ENCODE measurements at places on chromosomes 5 and 9.

GRCh38 chr5:35926389-35927051 is 11.9 kb downstream of the CAPSL start:
- DNase-seq = no peak

DNA sequence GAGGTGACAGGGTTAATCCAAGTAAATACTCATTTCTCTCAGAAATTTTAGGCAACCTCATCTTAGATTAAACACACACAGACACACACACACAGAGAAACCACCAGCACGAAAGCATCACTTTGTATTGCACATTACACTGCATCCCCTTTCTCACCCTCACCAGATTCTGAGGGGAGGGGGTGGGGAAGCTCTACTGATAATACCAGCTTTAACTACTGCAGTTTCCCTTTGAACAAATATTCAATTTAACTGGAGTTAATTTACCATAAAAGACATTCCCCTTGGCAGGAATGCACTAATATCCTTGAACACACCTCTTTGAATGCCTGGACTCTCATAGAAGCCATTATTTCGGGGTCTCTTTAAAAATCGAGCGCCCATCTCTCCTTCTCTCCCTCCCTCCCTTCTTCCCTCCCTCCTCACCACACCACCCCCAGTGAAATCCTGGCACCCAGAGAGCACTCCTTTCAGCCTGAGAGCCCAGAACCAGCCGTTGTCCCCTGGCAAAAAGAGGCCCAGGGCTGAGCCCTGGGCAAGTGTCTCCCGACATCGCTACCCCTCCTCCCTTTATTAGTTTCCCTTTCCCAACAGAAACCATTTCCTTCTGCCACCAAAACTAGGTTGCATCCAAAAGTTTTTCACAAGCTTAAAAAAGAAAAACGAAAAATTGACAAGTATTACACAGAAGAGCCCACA is 2.8 kb upstream of the NFIB start:
- DNase-seq = no peak

DNA sequence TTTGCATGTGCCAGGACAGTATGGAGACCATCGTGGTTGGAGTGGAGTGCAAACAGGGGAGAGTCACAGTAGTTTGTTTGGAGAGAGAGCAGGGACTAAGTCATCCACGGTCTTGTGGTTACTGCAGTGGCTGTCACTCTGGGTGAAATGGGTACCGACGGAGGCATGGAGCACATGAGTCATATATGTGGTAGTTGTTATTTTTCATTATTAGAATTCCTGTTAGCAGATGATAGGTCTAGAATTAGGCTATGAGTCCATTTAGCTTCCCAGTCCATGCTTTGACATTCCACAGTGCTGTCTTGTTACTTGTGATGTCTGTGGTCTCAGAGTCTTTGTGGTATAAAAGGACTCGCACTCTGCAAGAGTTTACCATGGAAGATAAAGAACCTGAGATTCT is 303.9 kb downstream of the DMRT2 start:
- no peak for DNase-seq

- DNase-seq = no peak
Observed at GRCh38 chr9:114464281-114465051, 40.8 kb downstream of the WHRN start.

DNA sequence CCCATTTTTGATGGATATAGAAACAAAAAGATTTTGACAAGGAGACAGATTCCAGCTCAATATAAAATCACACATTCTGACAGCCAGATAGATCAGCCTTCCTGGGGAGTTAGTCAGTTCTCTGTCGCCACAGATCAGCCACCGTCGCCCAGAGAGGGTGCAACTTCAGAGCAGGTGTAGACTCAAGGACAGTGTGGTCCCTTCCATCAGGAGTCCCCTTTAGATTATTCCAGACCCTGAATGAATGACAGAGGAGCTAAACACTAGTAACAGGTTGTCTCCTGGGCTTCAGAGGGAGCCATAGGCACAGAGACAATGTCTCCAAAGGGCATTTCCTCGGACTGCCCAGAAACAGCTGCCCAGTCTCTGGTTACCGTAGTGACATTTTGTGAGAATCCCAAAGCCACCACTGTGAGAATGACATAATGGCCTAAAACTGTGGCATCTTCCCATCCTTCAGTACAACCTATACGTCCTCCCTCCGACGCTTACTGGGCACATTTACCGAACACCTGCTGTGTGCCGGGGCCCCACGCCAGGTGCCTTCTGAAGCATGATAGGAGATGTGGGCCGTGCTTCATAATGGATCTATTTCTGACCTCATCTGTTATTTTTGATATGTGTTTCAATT is 47.4 kb upstream of the SLC2A8 start:
- no peak for DNase-seq

- DNase-seq = no peak
Observed at GRCh38 chr5:104932431-104932830, 1369.8 kb upstream of the NUDT12 start.

GRCh38 chr5:59959330-59959729 is 65.8 kb upstream of the PDE4D start:
- no peak for DNase-seq

- peak; percentile 29 for DNase-seq
Observed at GRCh38 chr5:133247881-133248624, 196.2 kb downstream of the HSPA4 start.

GRCh38 chr9:137820161-137820855 is 57.3 kb upstream of the CACNA1B start:
- DNase-seq = no peak

DNA sequence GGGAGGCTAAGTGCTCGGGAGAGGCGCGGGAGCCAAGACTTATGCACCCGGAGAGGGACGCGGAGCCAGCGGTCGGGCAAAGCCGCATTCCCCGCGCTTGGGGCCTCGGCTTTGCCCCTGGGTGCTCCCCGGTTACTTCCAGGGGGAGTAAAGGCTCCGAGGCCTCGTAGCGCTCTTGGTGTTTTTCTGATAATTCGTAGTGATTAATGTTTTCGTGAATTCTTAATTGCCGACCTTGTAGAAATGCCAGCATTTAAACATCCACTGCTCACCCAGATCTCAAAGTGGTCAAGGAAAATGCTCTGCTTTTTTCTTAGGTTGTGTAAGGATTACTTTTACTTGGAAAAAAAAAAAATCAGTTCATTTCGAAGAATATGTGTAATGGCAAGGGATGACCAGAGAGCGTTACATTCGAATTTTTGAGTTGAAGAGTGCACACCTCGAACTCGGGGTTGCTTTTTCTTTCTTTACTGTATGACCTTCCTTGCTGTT is 654 bp upstream of the TUT7 start:
- DNase-seq = peak; percentile 42

DNA sequence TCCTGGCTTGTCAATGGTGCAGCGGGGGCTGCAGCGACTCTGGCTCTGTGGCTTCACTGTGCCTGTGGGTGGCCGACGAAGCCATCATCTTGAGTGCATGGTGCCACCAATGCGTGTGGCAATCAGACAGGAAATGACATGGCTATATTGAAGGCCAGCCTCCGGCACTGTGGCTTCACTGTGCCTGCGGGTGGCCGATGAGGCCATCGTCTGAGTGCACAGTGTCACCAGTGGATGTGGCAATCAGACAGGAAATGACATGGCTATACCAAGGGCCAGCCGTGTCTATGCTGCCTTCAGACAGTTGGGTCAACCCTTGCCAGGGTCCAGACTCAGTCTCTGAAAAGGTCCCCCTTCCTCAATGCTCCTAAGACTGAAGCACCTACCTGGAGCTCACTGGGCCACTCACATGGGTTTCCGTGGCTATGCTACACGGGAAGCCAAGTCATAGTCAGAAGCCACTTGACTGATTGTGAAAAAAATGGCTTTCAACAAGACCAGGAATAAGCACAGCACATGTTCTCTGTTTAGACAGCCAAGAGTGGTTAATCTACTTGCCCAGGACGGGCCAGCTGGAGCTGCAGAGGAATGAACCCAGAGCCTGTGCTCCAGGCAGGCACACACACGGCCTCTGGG is 67.5 kb upstream of the S1PR3 start:
- no peak for DNase-seq

DNA sequence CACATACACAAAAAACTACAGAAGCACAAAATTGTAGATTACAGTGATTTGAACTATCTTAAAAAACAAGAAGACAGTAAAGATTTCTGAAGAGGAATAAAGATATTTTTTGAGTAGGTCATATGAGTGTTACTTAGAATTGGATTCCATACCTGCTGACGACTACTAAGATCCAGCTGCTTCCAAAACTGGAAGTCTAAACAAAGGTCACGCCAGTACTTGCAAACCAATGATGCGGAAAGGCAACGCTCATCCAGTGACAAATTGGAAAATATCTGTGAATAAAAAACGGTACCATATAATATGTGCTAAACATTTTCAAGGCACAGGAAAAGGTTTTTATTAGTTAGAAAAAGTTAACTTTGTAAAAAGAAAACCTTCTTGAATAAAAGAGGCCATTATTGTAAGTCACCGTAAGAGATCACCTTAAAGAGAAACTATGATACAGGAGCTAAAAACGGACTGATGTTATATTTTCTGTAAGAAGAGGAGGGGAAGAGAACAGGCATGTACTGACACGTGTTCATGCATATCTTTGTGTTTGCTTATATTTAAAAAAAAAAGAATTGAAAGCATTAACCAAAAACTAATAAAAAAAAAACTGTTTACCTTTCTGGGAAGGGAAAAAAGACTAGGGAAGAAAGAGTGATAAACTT is 14.1 kb downstream of the FBXL17 start:
- DNase-seq = no peak

DNA sequence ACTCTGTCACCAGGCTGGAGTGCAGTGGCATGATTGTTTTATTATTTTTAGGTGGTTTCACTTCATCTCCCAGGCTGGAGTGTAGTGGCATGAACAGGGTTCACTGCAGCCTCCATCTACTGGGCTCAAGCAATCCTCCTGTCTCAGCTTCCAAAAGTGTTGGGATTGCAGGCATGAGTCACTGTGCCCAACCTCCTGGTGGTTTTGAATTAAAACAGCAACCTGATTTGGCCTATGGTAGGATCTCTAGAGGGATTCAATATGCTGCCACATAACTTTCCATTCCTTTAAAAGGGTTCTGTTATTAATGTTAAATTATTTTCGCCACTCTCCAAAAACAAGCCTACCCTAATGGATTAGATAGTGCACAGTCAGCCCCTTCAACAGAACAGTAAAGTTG is 9.9 kb upstream of the HSPA4 start:
- DNase-seq = no peak

DNA sequence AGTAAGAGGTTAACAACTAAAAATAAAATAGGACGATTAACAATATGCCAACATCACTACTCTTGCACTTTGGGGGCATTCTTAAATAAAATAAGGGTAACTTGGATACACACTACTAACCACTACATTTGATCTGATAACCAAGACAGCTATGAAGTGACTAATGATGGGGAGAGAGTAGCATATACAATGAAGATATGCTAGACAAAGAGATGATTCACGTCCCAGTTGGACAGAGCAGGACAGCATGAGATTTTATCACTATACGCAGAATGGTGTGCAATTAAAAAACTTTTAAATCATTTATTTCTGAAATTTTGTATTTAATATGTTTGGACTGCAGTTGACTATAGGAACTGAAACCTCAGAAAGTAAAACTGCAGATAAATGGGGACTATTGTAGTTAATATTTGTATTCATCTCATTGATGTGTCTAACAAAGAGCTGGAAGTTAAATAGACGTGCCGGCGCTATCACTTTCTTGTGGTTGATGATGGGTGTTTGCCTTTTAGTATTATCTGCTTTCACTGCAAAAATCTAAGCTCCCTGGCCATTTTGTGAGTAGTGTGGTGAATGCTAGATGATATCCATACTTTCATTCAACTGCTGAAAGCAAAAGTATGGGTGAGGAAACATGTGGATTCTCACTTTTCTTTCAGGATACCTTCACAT is 18.7 kb downstream of the GIN1 start:
- DNase-seq = no peak

GRCh38 chr9:88433583-88434255 is 45.5 kb downstream of the SPIN1 start:
- no peak for DNase-seq

- no peak for DNase-seq
Observed at GRCh38 chr5:133150909-133151544, 99.2 kb downstream of the HSPA4 start.

DNA sequence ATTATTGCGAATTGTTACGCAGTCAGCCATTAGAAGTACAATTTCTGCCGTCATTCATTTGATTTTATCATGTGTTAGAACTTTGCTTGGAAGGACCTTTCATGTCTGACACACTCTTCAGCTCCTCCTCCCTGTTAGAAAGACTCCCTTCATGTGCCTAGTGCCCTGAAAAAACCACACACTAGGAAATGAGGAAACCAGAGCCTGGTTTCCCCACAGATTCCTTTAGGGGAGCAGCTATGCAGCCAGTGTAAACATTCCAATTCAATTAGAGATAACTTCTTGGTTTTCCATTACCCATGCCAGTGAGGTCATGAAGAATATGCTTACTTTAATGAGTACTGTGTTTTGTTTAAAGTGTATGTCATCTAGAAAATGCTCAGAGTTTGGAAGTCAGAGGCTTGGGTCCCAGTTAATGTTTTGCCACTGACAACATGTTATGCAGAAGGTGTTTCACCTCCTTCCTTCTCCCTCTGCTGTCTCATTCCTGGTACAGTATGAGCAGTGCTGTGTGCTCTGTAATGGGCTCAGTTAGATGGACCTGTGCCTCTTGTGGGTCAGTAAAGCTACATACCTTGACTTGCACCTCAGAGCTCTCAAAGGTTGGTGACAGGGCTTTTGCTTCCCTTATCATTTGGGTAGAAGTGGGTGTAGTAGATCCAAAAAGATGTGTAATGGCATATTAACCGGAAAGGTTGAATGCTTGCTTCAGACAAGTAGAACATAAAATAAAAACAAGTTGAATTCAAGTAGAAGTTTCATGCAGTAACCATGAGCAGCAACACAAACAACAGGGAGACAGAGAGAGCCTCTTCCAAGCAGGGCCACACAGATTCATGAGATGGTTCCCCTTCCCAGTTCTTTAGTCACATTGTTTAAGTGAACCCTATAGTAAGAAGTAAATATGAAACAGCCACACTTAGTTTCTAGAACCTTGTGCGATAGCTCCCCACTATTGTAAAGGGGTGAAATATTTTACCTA is 52.6 kb upstream of the TNFAIP8 start:
- no peak for DNase-seq

GRCh38 chr5:170252720-170253350 is 20.1 kb downstream of the C5orf58 start:
- no peak for DNase-seq

- no peak for DNase-seq
Observed at GRCh38 chr9:35774907-35775635, 16.3 kb upstream of the NPR2 start.

- DNase-seq = no peak
Observed at GRCh38 chr9:115291841-115292240, 173.9 kb upstream of the TNC start.

- no peak for DNase-seq
Observed at GRCh38 chr5:68200288-68200687, 15.3 kb upstream of the PIK3R1 start.

Measured in COLO829 (cell line).